ENCODE measurements at places on chromosomes 11 and 22.

DNA sequence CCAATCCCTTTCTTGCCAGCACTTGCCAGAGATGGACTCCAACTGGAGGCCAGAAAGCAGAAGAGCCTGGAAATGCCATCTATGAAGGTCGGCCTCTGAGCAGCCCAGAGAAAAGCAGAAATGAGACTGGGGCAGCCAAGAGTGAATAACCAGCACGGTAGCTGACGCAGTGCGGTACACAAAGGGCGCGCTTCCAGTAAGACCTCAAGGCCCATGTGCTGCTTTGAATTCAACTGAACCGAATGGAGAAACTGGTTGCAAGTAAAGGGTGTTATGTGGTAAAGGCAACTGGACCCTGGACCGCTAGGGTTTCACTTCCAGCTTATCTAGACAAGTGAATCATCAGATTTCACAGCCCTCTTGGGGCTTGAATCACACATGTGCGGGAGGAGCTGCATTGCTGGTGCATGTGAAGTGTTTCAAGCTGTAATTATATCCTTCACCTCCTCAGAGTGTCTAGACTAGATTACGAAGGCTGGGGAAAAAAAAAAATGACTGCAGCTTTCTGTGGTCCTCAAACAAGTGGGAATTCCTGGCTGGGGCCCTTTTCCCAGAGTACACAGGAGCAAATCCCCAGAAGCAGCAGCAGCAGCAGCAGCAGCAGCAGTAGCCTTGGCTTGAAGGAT is 128.9 kb downstream of the CCDC34 start:
- DNase-seq, result peak; percentile 100

GRCh38 chr11:128763224-128763623 is 69.4 kb downstream of the FLI1 start:
- DNase-seq, result peak; percentile 27

- peak; percentile 20 for DNase-seq
These were observed 486 bp downstream of the STIM1 start for GRCh38 chr11:3855808-3856491.

GRCh38 chr11:19980388-19980787 is 179.9 kb downstream of the DBX1 start:
- no peak for DNase-seq

GRCh38 chr11:35622070-35622469 is 3.8 kb downstream of the FJX1 start:
- DNase-seq, result no peak

DNA sequence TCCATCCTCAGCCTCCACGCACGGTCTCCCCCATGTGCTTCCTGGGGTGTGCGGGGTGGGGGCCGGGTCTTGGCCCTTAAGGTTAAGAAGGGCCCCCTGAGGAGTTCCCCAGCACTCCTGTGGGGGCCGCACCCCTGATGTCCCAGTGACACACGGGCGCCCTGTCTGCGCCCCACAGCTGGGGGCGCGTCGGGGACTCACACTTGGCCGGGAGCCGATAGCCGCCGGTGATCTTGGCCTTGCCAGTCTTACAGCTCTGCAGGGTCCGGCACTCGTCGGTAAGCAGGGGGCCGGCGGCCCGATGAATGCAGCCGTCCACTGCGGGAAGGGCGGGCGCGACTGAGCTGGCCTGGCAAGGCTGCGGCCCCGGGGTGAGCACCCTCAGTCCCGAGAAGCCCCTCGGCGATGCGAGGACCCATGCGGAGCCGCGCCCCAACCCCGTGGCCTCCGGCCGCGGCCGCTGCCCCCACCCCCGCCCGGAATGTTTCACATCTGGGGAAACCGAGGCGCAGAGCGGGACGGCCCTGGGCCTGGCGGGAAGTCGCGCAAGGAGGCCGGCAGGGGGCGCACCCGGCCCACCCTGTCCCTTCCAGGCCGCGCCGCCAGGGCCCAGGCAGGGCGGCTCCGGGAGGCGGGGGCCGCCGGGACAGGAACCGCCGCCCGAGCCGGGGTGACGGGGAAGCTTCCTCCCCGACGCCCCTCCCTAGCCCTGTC is 13.9 kb downstream of the OTUB1 start:
- DNase-seq, result peak; percentile 47

DNA sequence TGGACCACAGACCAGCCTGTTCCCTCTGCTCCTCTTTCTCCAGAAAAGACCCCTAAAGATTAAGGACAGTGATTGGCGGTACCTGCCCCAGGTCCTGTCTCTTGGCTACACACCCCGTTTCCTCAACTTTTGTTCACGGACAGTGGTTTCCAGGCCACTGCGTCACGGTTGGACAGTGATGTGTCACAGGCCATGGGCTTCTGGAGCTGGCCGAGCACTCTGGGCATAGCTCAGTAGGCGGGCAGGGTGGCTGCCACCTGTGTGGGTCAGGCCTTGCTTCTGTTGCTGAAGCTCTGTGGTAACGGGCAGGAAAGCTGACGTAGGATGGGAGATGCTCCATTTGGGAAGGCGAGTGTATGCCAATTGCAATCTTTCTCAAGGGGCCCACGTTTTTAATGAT is 13.6 kb downstream of the TUB start:
- no peak for DNase-seq

DNA sequence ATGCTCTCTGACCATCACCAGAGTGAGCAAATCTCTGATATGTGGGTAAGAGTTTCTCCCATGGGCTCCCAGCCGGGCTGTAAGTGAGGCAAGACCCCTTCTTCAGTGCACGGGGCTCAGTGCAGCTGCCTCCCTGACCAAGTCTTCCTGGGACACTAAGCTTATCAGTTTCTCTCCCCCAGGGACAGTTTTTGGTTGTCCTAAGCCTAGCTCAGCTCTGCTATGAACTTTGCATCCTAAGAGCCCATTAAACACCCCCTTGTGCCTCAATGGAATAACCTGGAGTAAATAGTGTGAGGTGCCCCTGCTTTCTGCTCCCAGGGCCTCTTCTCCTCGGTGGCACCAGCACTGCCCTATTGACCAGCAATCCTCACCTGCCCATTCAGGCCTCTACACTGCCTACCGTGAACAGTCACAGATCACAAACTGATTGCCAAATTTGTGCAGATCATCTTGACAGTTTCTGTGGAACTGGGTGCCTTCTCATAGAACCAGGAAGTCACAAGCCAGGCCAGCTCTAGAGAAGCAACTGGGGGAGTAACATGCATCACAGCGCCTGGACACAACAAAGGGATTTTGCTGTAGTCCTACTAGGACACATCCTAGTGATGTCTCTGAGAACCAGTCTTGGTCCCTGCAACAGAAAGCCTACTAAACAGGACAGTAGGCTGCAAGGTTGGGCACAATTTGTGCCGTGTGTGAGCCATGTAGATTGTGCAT is 19.5 kb upstream of the IGLL5 start:
- peak; percentile 50 for DNase-seq

GRCh38 chr11:46905806-46906205 is 12.5 kb downstream of the LRP4 start:
- no peak for DNase-seq

- peak; percentile 32 for DNase-seq
These were observed 165.0 kb downstream of the SOX6 start for GRCh38 chr11:16191212-16191867.

DNA sequence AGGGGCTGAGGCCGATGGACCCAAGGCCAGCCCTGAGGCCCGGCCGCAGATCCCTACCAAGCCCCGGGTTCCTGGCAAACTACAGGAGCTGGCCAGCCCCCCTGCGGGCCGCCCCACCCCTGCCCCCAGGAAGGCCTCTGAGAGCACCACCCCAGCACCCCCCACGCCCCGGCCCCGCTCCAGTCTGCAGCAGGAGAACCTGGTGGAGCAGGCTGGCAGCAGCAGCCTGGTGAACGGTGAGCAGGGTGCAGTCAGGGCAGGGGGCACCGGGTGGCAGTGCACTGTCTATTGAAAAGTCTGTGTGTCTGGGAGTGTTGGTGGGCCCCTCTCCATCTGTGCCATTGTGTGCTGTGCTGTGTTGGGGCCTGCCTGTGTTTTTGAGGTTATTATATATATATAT is 16.1 kb downstream of the MICALL1 start:
- no peak for DNase-seq

DNA sequence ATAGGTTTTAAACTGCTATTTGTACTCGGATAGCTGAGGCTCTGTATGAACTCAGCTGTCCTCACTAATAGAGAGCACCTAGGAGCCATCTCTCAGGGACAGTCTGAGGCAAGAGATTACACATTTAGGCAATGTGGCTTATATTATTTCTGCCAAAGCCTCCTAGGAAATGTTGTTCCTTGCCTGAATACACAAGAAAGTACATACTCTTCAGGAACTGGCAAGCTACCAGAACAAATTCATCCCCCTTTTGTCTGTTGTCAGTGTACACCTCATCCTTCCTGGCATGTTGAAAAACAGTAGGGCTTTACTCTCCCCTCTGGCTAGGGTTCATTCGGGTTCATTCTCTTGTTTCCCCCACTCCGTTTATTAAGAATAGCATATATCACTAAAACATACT is 615.9 kb upstream of the FAT3 start:
- no peak for DNase-seq

- no peak for DNase-seq
These were observed 2.3 kb upstream of the CEP295 start for GRCh38 chr11:93659196-93659595.

All from MV-4-11 (cell line).